ENCODE measurements at places on chromosomes 12 and 14. TPM values are rescaled to one million over a fixed set of nuclear protein-coding genes. Genes with fewer than 3 reads are reported as not detected.

The VASH1 gene
- total RNA-seq: 2.3 TPM

DNA sequence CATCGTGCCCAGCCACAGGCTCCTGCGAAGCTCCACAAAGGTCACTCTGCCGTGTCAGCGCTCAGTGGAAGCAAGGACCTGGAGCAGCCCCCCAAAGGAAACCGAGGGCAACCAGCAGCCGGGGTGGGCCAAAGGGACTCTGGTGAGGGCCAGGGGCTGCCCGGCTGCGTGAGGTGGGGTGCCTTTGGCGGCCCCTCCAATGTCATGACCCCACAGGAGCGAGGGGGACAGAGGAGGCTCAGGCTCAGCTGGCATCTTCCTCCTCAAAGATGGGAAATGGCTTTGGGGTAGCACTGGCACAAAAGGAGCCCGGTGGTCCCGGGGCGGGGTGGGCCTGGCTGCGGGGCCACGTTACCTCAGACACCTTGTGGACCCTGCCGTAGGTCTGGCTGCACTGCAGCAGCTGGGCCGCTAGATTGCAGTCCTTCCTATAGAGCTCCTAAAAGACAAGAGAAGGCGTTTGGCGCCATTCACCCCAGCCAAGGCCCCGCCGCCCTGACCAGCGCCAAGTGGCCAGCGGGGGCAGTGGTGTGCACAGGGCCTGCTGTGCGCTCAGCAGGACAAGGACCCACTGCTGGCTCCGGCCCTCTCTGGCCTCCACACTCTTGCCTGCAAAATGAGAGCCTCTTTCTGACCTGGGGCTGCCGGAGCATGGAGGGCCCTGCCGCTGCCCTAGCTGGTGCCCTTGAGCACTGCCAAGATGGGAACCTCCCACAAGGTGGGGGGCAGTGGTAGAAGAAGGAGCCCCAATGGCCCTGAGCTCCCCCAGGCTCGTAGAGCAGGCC is 46.9 kb downstream of the BEGAIN start:
- DNase-seq: no peak
- no peaks in the 10 kb centered on the region for H3K27me3 ChIP-seq
- no peaks in the 10 kb centered on the region for H3K4me1 ChIP-seq

DNA sequence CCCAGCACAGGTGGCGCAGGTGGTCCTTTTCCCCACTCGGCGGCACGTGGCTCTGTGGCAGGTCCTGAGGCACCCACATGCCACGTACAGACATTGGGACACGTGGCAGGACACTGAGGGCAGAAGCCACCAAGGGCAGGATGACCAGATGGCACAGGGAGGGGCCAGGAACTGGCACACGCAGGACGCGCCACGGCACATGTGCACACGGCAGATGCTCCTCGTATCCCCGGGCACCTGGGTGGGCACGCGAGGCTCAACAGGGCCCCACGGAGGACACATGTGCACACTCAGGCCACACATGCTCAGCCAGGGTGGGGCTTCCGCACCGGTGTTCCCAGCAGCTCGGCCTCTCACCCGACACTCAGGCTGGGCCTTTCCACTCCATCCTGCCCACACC is 52.0 kb downstream of the FBRSL1 start:
- H3K27me3 ChIP-seq: no peaks in the 10 kb centered on the region
- H3K4me3 ChIP-seq: no peak overlapping the region
- no peak overlapping the region for H3K27ac ChIP-seq
- H3K36me3 ChIP-seq: no peaks in the 10 kb centered on the region
- DNase-seq: no peak
- no peaks in the 10 kb centered on the region for H3K4me1 ChIP-seq

DNA sequence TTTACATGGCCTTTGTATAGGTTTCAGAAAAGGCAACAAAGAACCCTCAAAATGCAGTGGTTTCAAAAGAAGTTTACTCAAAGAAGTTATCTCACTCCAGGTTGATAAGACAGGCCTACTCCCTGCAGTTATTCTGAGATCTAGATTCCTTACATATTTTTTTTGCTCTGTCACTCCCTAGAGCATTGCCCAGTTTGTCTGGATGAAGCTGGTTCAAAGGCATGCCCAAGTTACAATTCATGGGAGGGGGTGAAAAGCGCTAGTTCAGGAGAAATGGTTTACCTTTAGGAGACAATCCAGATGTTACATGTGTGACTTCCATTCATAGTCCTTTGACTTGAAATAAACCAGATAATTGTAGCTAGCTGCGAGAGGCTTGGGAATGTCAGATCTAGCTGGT is 115.0 kb downstream of the TPH2 start:
- H3K4me1 ChIP-seq: no peaks in the 10 kb centered on the region
- no peak overlapping the region for H3K4me3 ChIP-seq
- no peaks in the 10 kb centered on the region for H3K36me3 ChIP-seq
- H3K27ac ChIP-seq: no peak overlapping the region
- no peak for DNase-seq
- no peaks in the 10 kb centered on the region for H3K27me3 ChIP-seq

The CYP46A1 gene
- total RNA-seq: 1.4 TPM

DNA sequence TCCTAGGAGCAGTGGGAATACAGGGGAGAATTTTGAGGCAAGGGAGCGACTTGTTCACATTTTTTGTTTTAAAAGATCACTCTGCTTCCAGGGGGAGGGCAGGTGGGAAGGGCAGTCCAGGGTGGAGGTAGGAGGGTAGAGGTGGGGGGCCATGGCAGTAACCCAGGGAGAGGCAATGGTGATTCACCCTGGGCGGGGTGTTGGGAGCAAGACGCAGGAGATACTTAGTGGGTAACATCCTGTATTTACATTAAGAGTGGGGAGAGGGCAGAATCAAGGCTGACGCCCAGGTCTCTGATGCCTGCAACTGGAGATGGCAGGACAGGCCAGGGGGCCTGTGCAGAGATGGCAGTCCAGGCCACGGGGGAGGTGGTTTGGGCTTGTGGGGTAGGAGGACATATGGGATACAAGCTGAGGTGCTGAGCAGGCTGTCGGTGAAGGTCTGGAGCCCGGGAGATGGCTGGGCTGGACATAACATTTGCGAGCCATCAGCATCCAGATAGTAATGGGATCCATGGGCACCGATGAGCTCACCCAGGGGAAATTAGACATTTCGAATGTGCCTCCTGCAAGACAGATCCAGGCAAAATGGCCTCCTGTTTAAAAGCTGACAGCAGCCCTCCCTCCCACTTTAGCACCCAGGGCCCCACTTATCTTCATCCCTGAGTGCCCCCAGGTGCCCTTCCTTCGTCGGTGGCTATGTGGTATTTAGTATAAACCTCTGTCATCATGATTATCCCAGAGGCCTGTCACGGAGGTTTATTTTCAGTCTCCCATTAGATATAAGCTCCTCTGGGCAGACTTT is 9.3 kb downstream of the EML1 start:
- no peaks in the 10 kb centered on the region for H3K27me3 ChIP-seq
- peaks cover 17% of the 10 kb centered on the region for H3K4me1 ChIP-seq
- H3K27ac ChIP-seq: no peak overlapping the region
- H3K36me3 ChIP-seq: no peaks in the 10 kb centered on the region
- H3K4me3 ChIP-seq: no peak overlapping the region

- no peak for DNase-seq
- no peak overlapping the region for H3K27ac ChIP-seq
- no peaks in the 10 kb centered on the region for H3K4me1 ChIP-seq
- no peak overlapping the region for H3K4me3 ChIP-seq
- H3K36me3 ChIP-seq: no peaks in the 10 kb centered on the region
- no peaks in the 10 kb centered on the region for H3K27me3 ChIP-seq
Observed at GRCh38 chr12:31928246-31929026, 30.8 kb upstream of the RESF1 start.

- DNase-seq: no peak
- no peaks in the 10 kb centered on the region for H3K27me3 ChIP-seq
- H3K4me3 ChIP-seq: no peak overlapping the region
- H3K27ac ChIP-seq: no peak overlapping the region
Observed at GRCh38 chr12:124695861-124696260, 128.4 kb upstream of the NCOR2 start.

The KRT79 gene
- not detected for total RNA-seq

The HEATR5A gene
- 38.3 TPM for total RNA-seq

GRCh38 chr14:59830338-59830734 is 40.2 kb downstream of the RTN1 start:
- no peaks in the 10 kb centered on the region for H3K36me3 ChIP-seq
- no peak for DNase-seq
- H3K27me3 ChIP-seq: no peaks in the 10 kb centered on the region
- H3K27ac ChIP-seq: no peak overlapping the region

GRCh38 chr14:96055065-96055752 is 16.0 kb downstream of the C14orf132 start:
- H3K27ac ChIP-seq: no peak overlapping the region
- H3K4me3 ChIP-seq: no peak overlapping the region
- no peaks in the 10 kb centered on the region for H3K27me3 ChIP-seq
- H3K4me1 ChIP-seq: no peaks in the 10 kb centered on the region
- no peaks in the 10 kb centered on the region for H3K36me3 ChIP-seq
- DNase-seq: no peak

DNA sequence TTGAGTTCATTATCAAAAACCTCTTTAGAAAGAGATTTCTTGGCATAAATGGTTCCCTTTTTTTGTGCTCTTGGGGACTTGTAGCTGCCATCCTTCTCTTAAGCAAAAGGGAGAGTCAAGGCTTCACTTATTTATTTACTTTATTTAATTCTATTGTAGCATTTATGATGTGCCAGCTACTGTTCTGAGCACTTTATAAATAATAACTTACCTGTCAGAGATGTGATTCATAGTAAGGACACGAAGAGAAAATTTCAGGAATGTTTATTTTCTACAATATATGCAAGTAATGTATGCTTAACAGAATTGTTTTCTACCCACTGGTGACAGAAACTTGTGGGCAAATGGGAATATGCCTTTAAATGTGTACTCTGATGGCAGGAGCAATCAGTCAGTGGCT is 33.3 kb downstream of the TMEM117 start:
- no peaks in the 10 kb centered on the region for H3K4me1 ChIP-seq
- H3K4me3 ChIP-seq: no peak overlapping the region
- H3K36me3 ChIP-seq: no peaks in the 10 kb centered on the region
- H3K27me3 ChIP-seq: no peaks in the 10 kb centered on the region

The TAS2R50 gene
- 18.4 TPM for total RNA-seq

DNA sequence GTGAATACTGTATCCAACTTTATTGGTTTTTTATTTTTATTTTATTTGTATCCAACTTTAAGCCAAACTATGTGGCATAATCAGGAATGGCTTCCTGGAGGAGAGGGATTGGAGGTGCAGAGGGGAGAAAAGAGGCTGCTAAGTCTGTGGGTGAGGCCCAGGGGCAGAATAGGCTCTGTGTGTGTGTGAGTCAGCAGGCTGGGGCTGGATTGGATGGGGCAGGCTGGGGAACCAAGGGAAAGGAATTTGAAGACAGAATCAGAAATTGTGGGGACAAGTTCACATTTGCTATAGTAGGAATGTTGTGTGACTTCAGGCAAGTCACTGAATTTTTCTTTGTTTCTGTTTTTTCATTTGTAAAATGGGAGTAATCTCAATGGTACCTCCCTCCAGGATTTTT is 12.8 kb upstream of the RILPL1 start:
- no peak overlapping the region for H3K4me3 ChIP-seq
- no peak overlapping the region for H3K27ac ChIP-seq
- no peaks in the 10 kb centered on the region for H3K4me1 ChIP-seq

The ACOT6 gene
- not detected for total RNA-seq

GRCh38 chr12:24997970-24998582 is 49.2 kb upstream of the BCAT1 start:
- no peak overlapping the region for H3K27ac ChIP-seq
- no peaks in the 10 kb centered on the region for H3K36me3 ChIP-seq
- DNase-seq: no peak
- H3K4me3 ChIP-seq: no peak overlapping the region
- H3K4me1 ChIP-seq: peaks cover 14% of the 10 kb centered on the region
- H3K27me3 ChIP-seq: no peaks in the 10 kb centered on the region

The PRPH gene
- total RNA-seq: 0.67 TPM
